ENCODE measurements at places on chromosomes 3 and 15. TPM values are rescaled to one million over a fixed set of nuclear protein-coding genes. Genes with fewer than 3 reads are reported as not detected.

Gene LIPH
- not detected for polyA plus RNA-seq

Gene SECISBP2L
- 55.2 TPM for polyA plus RNA-seq

Gene RTP3
- polyA plus RNA-seq = not detected

Gene GP5
- not detected for polyA plus RNA-seq

Gene PPM1M
- 38.5 TPM for polyA plus RNA-seq

Gene IL5RA
- not detected for polyA plus RNA-seq

Gene MTHFS
- polyA plus RNA-seq = 60.0 TPM

Gene TRPM1
- 0.12 TPM for polyA plus RNA-seq

Gene CNTN3
- polyA plus RNA-seq = not detected

All from naive B cell (primary cell).